ENCODE measurements at places on chromosomes 16 and 17.

DNA sequence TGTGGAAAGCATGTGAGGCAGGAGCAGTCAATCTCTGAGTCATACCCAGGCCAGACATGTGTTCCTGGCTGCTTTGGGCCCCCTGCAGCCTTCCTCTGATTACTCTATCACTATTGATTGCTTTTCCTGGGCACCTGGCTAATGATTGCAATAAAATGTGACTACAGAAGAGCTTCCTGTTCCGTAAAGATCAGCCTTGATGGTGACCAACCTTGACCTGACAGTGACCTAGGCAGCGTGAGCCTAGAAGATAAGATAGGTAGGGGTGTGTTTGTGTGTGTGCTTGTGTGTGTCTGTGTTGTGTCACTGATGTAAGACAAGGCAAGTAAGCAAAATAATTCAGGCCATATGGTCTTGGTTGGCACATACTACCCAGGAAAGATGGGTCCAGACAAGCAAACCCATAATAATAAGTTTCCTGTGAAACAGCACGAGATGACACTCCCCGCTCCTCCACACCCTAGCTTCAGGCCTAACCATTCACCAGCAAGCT is 367.7 kb upstream of the CDH11 start:
- DNase-seq = no peak

- DNase-seq = peak; percentile 9
These were observed 142.8 kb downstream of the GRIN2A start for GRCh38 chr16:10039220-10040096.

DNA sequence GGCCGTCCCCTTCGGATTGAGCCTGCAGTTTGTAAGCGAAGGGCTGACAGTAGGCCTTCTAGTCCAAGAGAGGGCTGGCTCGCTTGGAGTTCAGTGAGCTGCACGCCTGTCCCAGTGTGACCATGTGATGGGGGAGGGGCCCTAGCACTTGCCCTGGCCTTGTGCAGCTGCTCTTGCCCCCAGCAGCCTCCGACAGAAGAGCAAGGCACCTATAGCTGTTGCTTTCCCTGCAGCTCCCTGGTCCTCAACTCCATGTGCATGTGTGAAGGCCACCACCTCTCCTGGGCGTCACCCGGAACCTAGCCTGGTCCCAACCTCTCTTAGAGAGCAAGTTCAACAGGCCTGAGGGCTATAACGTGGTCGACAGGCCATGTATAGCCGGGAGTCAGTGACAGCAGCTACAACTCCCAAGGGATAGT is 5.6 kb downstream of the SPHK1 start:
- no peak for DNase-seq

- peak; percentile 92 for DNase-seq
These were observed 6.2 kb upstream of the RAMP2 start for GRCh38 chr17:42754782-42755181.

DNA sequence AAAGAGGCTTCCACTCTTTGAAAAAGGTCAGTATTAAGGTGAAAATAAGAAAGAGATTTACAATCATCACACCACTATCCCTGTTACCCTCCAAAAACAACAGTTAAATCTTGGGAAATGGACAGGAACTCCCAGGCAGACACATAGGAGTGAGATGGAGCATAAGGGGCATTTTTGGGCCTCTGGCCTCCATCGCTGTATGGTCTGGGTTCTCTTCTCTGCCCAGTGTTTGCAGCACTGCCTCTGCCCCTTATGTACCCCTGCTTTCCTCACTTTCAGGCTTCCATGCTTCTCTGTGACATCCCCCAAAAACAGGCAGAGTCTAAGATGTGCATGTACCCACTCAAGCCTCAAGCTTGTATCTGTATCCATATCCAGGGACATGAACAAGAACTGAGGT is 630 bp upstream of the HOXB2 start:
- no peak for DNase-seq

GRCh38 chr16:1749152-1750117 is 21.9 kb downstream of the NME3 start:
- DNase-seq = no peak

- no peak for DNase-seq
These were observed 8.9 kb downstream of the CCP110 start for GRCh38 chr16:19532601-19533000.

- no peak for DNase-seq
These were observed 250.7 kb downstream of the PHKB start for GRCh38 chr16:47711809-47712208.

- DNase-seq = no peak
These were observed 68.6 kb downstream of the CCT6B start for GRCh38 chr17:34892461-34893249.

DNA sequence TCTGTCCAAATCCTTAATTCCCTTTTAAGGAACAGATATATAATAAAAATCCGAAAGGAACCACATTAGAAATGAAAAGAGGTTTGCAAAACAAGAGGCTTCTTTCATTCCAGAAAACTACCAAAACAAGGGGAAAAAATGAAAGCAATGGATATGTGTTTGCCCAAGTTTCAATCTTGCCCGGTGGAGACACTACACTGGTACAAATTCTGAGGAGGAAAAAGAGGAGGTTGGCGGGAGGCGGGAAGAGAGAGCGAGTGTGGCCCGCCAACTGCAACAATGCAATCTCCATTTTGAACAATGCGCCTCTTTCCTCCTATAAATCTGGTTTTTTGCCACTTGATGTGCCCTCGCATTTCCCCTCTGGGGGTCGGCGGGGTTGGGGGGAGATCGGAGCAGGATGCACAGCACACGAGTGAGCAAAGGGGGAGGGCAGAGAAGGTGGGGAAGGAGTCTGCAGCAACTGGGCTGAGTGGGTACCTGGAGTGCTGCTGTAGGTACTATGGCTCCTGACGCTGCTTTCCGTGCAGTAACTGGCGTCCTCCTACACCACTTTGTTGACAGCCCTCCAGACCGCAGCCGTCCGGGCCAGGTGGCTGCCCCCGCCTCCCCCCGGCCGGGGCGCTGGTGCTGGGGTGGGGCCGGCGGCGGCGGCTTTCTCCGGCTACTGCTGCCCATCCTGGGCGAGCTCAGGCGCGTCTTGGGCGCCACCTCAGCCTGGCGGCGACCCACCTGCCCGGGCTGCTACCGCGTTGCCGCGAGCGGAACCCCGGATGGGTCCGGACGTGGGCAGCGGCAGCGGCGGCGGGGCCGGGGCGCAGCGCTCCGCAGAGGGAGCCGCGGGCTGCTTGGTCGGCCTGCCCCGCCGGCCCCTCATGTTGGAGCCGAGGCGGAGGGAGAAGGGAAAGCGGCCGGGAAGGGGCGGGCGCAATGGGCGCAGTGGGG is 93.8 kb upstream of the PLEKHM1 start:
- DNase-seq = peak; percentile 44

DNA sequence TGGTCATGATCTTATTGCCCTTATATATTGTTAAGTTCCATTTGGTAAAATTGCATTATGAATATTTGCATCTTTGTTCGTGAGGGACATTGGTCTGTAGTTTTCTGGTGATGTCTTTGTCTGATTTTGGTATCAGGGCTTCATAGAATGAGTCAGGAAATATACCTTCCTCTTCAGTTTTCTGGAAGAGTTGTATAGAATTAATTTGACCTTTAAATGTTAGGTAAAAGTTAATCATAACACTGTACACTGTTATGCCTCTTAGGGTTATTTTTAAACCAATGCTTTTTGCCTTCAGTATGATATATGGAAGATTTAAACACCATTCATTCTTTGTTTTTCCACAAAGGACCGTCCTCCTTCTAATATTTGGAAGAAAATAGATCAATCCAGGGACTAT is 180.0 kb downstream of the CHD9 start:
- DNase-seq = no peak

- no peak for DNase-seq
These were observed 7.1 kb downstream of the NTN1 start for GRCh38 chr17:9028202-9028987.

DNA sequence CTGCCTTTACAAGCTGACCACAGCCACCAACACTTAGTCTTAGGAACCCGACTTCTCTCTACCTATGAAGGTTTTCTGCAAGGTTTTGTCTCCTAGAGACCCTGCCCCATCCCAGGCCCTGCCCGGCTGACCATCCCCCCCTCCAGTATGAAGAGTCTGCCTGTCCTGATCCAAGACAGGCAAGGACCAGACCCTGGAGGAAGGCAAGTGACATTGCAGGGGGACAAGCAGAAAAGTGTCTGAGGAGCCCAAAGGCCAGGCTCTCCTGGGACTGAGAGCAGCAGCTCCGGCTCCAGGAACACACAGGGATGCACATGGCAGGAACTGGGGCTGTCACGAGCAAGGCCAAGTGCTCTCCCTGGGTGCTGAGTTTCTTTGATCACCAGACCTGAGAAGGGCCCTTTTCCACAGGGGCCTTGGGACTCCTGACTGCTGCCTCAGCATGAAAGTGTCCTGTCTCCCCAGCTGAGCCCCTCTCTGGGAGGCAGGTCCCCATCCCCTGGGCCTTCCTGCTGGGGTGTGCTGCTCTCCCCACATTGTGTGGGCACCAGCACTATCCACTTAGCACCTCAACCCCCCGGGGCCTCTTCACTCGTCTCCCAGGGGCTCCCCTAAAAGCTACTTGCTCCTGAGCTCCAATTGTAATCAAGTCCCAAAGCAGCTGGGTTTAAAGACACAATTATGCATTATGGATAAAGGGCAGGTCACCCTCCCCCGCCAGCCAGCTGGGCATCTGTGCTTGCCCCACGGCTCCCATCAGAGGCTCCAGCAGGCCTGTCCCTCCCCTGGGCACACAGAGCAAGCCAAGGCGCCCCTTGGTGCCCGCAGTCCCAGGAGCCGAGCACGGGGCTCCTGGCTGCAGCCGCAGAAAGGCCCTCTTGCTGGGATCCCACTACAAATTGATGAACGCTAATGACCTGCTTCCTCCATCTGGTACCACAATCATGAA is 11.6 kb upstream of the CACNG4 start:
- DNase-seq = no peak

- no peak for DNase-seq
These were observed 97.6 kb downstream of the NPIPB11 start for GRCh38 chr16:29308644-29309546.

GRCh38 chr16:23807028-23807427 is 28.8 kb upstream of the PRKCB start:
- no peak for DNase-seq

- DNase-seq = no peak
These were observed 469.9 kb upstream of the CDH5 start for GRCh38 chr16:65896448-65897153.

- peak; percentile 63 for DNase-seq
These were observed 10.6 kb downstream of the ICAM2 start for GRCh38 chr17:64009571-64010402.

DNA sequence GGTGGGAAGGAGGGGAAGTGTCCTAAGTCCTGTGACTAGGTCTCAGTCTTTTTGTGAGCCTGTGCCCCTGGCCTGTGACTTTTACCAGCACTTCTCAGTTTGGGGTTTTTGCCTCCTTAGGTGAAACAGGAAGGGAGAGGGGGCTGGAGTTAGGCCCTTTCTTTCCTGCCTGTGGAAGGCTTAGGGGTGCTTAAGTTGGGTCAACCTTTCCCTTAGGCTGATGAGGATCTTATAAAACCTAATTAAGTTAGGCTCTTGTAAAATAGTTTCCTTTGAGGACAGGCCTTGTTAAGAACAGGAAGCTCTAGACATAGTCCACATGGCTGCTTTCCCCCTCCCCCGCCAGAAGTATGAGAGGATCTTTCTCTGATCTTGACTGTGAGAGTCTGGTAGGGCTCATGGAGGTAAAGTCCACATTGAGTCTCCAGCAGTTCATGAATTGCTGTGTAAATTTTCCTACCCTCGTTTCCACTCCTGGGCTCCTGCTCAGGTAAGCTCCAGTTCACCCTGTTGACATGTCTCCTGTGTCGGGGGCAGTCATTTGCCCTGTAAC is 17.0 kb upstream of the DNASE1 start:
- DNase-seq = peak; percentile 21

DNA sequence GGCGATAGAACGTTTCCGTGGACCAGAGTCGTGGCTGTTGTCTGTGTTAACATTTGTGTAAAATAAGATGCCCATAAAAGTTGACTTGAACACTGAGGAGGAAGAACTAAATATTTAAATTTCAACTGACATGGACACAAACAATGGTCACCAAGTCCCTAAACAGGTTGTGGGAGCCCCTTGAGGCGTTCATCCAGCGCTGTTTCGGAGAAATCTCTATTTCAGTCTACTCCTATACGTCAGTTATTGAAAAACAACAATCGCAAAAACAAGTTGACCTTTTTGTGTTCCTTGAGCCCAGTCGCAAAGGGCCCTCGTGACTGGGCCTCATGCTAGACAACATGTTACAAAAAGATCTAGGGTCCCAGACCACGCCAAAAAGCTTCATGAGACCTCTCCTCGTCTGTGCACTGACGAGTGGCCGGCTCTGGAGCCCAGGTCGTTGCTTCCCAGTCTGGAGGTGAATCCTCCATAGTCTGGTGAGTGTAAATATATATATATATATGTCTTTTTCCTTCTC is 439 bp upstream of the TMEM231 start:
- no peak for DNase-seq

GRCh38 chr16:9351440-9351839 is 260.0 kb downstream of the HAPSTR1 start:
- no peak for DNase-seq

- DNase-seq = peak; percentile 67
These were observed 20.3 kb upstream of the ZNF287 start for GRCh38 chr17:16589097-16589969.

- peak; percentile 81 for DNase-seq
These were observed 60.1 kb upstream of the MED9 start for GRCh38 chr17:17416400-17417360.

- DNase-seq = no peak
These were observed 726 bp upstream of the C1QTNF1 start for GRCh38 chr17:79023180-79023705.

DNA sequence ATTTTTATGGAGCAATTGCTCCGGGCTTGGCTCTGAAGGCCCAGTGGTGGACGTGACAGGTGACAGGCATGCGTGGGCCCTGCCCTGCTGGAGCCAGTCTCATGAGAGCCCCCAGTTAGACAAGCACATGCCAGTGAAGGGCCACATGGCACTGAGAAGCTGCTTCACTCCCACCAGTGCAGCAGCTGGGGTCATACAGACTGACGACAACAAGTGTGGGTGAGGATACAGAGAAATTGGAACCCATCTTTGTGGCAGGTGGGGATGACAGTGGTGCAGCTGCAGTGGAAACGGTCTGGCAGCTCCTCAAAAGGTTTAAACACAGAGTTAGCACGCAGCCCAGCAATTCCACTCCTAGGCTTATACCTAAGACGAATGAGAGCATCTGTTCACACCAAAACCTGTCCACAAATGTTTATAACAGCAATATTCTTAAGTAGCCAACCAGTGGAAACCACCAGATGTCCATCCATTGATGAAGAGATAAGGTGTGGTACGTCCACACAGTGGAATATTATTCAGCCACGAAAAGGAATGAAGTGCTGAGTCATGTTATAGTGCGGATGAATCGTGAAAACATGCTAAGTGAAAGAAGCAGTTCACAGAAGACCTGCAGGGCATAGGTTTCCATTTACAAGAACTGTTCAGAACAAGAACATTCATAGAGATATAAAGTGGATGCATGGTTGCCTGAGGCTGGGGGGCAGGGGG is 12.5 kb upstream of the CIBAR2 start:
- no peak for DNase-seq

- DNase-seq = no peak
These were observed 3.3 kb downstream of the ASPHD1 start for GRCh38 chr16:29903590-29903989.
